CD4-positive, alpha-beta T cell treated with Interleukin-10 for 1 hour (primary cell): ENCODE measurements at places on chromosomes 16 and 17.
A peak's percentile ranks its signal among the peaks of the same experiment; 100 is the strongest.

- no peak for DNase-seq
Observed at GRCh38 chr16:85605912-85606841, 6.9 kb upstream of the GSE1 start.

GRCh38 chr17:81733507-81734404 lies 21.7 kb downstream of the SLC25A10 start:
- DNase-seq, result peak; percentile 62

- no peak for DNase-seq
Observed at GRCh38 chr17:9195961-9196670, 174.8 kb downstream of the NTN1 start.

- no peak for DNase-seq
Observed at GRCh38 chr17:50498021-50498874, 10.0 kb upstream of the MYCBPAP start.

- no peak for DNase-seq
Observed at GRCh38 chr17:30921544-30922196, at the start of gene ADAP2. TSS of gene ADAP2 (plus strand) at chr17:30921945. CDS start at chr17:30922015, 70 bp downstream.

DNA sequence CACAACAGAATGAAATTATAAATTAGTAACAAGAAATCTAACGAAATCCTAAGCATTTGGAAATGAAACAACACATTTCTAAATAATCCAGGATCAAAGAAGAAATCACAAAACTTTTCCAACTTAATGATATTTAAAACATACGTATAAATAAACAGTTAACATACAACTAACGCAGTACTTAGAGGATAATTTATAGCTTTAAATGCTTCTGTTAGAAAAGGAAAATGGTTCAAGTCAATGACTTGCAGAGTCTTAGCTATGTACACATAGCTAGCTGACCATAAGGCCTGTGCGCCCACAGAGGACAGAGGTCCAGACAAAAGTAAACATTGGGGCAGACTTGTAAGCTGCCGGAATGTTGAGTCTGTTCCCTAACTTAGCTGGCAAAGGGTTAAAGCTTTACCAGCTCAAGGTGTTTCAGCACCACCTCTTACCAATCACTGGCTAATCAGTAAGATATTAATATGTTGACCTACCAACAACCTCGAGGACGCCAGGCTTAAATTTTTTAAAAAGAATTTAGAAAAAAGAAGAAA lies 84.6 kb downstream of the PARN start:
- DNase-seq, result no peak

DNA sequence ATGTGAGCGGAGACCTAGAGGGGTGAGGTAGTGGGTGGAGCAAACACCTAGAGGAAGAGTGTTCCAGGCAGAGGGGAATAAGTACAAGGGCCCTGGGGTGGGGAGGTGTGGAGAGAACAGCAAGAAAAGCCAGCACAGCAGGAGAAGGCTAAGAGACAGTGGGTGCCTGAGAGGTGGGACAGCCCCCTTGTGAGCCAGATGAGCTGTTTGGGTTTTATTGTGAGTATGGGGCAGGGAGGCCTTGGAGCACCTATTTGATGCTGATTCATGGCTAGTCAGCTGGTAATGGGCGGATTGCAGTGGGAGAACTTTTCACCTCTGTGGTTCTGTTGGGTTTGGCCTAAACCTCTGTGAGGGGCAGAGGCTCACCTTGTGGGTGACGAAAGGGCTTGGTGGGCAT lies 68.4 kb downstream of the ABCC1 start:
- no peak for DNase-seq

DNA sequence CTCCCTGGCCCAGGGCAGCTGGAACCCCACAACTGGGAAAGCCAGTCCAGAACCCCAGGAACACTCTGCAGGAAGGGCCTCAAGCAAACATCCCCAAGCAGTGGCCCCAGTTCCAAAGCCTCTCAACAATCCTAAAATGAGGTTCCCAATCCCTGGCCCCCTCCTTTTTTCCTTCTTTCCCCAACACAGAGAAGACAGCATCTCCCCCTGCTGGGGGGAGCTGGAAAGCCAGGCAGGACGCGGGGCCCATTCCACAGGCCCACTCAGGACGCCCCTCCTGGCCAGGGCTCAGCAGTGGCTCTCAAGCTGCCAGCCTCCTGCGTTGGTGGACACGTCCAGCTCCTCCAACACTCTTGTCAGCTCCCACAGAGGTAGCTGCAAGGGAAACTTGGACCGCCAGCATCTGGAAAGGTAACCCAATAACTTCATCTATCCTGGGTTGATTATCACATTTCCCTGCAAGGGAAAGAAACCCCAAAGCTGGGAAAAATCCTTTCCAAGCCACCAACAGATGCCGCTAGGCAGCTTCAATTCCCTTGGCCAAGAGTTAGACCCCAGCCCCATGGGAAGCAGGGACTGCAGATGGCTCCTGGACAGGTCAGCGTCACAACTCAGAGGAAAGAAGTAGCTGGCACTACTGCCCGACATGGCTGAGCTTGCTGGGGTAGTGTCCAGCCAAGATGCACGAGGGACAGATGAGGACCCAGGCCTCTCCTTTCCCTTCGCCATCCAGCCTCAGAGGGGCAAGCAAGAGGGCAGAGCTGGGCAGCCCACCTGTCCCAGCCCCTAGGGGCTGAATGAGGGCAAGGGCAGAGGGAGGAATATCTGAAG lies 7.6 kb downstream of the HDAC5 start:
- DNase-seq, result peak; percentile 26

DNA sequence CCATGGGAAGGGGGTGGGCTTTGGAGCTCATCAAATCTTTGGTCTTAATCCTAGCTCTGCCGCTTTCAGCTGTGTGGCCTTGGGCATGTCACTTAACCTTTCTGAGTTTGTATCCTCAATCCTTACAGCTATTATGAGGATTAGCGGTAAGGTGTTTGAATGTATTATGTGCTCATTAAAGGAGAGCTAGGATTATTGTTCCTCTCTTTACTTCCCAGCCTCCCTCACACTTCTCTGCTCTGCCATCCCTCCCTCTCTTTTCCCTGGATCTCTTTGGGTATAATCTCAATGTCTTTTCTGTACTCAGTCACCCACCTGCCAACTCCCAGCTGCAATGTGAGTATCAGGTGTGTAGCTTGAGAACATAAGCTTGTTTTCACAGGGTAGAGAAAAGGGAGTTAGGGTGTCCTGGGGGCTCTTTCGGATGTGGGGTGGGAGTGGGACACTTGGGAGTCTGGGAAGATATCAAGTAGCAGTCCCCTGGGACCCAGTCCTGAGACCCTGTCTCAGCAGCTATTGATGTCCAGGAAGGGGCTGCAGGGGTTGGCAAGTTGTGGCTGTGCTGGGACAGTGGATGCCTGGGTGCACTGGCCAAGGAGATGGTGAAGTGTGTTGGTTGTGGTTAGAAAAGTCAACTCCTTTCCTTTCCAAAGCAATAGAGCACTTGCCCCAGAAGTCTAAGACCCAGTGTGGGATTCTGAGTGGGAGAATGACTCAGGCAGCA lies 1.8 kb downstream of the EFNB3 start:
- no peak for DNase-seq

GRCh38 chr17:2120586-2121335 lies 65.9 kb downstream of the HIC1 start:
- no peak for DNase-seq

DNA sequence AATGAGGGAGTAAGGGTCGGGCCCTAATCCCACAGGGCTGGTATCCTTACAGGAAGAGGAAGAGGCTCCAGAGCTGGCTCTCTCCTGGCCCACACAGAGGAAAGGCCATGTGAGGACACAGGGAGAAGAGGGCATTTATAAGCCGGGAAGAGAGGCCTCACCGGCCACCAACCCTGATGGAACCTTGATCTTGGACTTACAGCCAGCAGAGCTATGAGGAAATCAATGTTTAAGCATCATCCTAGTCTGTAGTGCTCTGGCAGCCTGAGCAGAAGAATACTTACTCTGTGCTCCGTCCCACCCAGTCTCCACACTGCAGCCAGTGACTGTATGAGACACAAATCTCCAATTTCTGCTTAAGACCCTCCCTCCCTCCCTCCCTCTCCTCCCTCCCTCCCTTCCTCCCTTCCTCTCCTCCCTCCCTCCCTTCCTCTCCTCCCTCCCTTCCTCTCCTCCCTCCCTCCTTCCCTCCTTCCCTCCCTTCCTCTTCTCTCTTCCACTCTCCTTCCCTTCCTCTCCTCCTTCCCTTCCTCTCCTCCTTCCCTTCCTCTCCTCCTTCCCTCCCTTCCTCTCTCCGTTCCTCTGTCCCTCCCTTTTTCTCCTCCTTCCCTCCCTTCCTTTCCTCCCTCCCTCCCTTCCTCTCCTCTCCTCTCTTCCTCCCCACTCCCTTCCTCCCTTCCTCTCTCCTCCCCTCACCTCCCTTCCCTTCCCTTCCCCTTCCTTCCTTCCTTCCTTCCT lies 8.9 kb upstream of the TMEM220 start:
- no peak for DNase-seq

DNA sequence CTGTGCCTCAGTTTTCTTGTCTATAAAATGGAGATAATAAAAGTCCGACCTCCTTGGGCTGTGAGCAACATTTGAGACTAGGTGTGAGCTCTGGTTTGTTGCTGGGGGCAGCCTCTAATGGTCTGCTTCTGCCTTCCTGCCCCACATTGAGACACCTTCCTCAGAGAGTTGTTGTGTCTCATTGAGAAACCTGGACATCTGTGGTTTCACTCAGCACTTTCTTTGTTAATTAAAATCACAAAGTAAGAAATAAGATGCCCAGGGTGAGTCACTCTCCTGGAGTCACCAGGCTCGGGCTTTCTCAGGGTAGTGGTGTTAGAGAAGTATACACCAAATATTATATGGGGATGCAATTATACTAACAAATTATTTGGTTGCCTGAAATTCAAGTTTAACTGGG lies 389.2 kb upstream of the SALL1 start:
- DNase-seq, result no peak

- DNase-seq, result no peak
Observed at GRCh38 chr16:17404941-17405689, 65.6 kb downstream of the XYLT1 start.

GRCh38 chr16:49465661-49466528 lies 92.3 kb downstream of the C16orf78 start:
- DNase-seq, result no peak

DNA sequence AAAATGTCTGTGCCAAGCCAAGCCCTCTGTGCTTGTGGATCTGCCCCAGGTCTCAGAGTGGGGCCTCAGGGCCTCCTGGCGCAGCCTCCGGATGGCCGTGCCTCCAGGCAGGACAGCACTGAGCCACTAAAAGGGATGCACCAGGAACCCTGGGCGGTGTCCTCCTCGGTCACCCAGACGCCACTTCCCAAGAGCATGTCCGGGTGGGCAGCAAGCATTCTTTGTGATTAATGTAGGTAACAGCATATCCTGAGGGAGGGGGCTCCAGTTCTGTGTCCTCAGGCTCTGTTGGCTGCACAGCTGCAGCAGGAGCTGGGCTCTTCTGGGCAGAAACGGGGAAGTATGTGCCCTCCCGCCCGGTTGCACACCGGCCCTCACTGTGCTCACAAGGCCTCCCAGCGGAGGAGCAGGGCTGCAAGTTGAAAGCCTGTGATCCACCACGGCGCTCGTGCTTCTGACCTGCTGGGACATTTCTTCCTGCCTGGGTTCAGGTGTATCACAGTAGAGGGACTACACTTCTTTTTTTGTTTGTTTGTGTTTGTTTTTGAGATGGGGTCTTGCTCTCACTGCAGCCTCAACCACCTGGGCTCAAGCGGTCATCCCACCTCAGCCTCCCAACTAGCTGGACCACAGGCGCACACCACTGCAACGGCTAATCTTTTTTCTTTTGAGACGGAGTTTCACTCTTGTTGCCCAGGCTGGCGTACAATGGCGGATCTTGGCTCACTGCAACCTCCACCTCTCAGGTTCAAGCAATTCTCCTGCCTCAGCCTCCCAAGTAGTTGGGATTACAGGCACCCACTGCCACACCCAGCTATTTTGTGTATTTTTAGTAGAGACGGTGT lies 37.9 kb upstream of the CHMP6 start:
- DNase-seq, result no peak

DNA sequence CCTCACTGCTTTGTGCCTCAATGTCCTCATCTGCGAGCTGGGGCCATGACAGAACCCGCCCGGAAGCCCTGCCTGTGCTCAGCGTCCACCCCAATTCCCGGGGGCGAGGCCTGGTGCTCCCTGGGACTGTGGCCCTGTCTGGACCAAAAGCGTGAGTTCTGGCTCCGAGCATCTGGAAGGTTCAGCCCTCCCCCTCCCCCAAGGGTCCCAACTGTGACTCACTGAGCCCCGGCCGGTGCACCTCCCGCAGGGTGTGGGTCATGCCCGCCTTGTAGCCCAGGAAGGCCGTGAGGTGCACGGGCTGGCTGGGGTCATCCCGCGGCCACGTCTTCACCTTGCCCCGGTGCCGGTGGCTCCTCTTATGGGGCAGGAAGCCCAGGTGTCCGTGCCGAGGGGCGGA lies 755 bp downstream of the RPL3L start:
- DNase-seq, result no peak

GRCh38 chr17:70368011-70368410 lies 198.7 kb downstream of the KCNJ2 start:
- no peak for DNase-seq
